ENCODE measurements at places on chromosomes 2 and 18. TPM values are rescaled to one million over a fixed set of nuclear protein-coding genes. Genes with fewer than 3 reads are reported as not detected.

DNA sequence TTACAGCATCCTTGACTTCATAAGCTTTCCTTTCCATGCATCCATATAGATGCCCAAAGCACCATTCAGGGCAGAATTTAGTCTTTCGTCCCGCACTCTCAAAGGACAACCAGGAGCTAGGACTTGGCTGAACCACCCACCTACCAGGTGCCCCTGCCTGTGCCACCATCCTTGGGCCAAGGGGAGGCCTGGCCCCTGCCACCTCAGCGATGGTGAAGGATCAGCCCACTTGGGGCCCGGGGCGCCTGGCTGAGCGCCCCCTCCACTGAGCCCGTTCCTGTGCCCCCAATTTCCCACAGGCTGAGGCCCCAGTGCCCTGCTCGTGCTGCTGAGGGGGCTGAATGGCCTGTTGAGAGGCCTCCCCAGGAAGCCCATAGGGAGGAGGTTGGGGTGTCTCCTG is 33.3 kb upstream of the ALPP start:
- DNase-seq, result no peak

DNA sequence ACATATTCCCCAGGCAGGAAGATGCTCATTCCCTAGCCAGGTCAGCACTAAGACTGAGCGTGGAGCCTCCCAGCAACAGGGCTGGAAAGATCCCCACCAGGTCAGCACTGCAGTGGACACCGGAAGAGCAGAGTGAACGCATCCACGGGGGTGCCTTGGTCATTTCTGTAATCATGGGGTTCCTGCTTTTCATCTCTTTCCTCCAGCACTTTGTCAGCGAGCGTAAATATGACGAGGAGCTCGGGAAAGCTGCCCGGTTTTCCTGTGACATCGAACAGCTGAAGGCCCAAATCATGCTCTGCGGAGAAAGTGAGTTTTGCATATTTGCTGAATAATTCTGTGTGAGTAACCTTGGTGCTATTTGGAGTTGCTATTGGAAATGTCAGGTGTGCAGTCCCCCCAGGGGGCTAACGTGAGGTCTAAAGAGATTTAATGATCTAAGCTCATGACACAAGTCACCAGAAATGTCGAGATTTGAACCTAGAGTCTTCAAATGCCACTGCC is 40.1 kb downstream of the KCTD18 start:
- no peak for DNase-seq

- DNase-seq, result no peak
Observed at GRCh38 chr2:35454966-35455638, 900.5 kb upstream of the CRIM1 start.

GRCh38 chr2:8709611-8710010 is 27.8 kb downstream of the ID2 start:
- DNase-seq, result no peak

DNA sequence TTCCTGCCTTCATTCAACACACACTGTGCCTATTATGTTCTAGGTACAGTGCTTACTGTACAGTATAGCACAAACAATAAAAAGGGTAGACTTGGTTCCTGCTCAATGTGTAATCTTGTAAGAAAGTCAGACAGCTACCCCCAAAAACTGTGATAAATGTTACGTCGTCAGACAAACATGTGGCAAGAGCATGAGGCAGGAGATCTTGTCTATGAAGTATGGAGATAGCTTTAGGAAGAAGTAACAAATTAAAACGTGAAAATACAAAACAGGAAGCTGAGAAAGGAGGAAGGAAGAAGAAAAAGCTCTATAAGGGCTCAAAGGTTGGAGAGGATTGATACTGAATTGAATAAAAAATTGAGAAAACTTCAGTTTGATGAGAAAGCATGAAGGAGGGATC is 276.2 kb upstream of the HNRNPA3 start:
- DNase-seq, result no peak

DNA sequence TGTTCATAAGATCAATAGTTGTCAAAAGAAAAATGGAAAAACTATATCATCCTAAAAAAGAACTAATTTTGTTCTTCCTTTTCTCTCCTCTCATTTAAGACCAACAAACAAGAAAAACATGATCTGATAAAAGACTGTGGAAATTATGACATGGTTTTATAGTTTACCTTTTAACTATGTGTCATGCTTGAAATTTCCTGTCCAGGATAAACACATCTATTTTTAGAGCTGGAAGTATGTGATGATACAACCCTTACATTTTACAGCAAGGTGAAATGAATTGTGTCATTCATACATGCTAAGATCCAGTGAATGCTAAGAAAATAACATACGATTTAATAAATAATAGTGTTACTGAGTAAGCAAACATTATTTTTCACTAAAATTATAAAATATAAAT is 89.9 kb downstream of the GULP1 start:
- no peak for DNase-seq

DNA sequence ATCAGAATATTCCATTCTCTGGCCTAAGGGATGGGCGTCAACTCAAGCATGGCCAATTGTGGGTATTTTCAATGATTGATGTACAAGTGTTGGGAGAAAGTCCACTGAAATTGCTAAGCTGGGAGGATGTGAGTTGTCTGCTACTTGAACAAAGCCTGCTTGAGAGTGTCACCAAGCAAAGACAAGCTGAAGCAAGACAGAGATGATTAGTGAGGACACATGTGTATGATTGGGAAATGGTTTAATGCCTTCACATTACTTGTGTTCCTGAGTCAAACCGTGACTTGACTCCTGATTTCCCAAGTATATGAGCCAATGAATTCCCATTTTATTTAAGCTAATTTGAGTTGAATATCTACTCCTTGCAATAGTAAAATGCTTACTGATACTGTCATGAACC is 23.7 kb upstream of the NRP2 start:
- DNase-seq, result no peak

GRCh38 chr2:218332288-218332687 is 24.4 kb upstream of the CATIP start:
- no peak for DNase-seq

GRCh38 chr2:208375491-208376068 is 31.0 kb upstream of the PTH2R start:
- DNase-seq, result no peak

GRCh38 chr2:215535125-215535668 is 99.3 kb upstream of the FN1 start:
- no peak for DNase-seq

DNA sequence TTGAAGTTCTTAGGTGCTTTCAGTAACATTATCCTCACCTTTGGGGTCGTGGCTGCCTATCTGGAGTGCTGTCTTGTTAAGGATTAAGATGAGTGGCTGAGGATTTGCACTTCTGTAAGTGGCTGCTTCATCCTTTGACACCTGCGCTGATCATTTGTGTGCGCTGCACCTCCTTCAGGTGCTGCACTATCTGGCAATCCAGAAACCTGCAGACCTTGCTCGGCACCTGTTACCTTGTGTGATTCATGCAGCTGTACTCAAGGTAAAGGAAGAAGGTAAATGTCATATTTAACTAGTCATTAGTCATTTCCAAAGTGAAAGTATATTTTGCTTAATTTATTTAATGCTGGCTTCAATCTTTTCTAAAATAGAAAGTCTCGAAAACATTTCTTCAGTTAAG is 110.3 kb downstream of the RAB3GAP1 start:
- DNase-seq, result no peak

- DNase-seq, result no peak
Observed at GRCh38 chr2:137525641-137526190, 438.6 kb upstream of the HNMT start.

GRCh38 chr2:191571163-191571769 is 106.7 kb upstream of the NABP1 start:
- no peak for DNase-seq

- no peak for DNase-seq
Observed at GRCh38 chr2:6412533-6413091, 453.1 kb downstream of the CMPK2 start.

DNA sequence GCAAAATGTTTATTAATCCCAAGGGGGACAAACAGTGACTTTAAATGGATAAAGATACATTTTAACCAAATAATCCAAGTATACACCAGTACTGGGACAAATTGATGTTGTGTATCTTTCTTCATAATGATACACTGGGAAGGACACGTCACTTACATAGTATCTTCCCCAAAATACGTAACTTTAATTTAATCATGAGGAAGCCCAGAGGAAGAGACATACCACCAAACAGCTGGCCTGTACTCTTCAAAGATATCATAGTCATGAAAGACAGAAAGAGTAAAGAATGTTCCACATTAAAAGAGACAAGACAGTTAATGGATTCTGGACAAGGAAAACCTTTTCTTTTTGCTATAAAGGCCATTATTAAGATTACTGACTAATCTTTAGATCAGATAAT is 37.1 kb downstream of the AGFG1 start:
- no peak for DNase-seq

DNA sequence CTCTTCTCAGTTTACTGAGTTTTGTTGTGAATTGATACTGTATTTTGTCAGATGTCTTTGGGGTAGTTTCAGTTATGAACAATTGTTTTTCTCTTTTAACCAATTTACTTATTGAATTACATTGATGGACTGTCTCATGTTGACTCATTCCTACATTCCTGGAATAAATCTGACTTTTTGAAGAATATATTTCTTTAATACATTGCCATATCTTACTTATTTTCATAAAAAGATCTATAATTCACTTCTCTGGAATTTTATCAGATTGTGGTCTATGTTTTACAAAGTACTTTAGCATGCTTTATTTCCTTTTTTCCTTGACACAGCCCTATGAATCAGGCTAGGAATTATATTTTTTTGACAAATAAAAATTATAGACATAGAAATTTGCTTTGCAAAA is 268.3 kb downstream of the PLCL1 start:
- DNase-seq, result no peak

GRCh38 chr2:20224716-20225293 is at the start of gene SDC1:
Gene SDC1, minus strand, starts transcription at chr2:20225130. Its CDS starts 263 bp downstream, at chr2:20224867.
- peak; percentile 17 for DNase-seq

DNA sequence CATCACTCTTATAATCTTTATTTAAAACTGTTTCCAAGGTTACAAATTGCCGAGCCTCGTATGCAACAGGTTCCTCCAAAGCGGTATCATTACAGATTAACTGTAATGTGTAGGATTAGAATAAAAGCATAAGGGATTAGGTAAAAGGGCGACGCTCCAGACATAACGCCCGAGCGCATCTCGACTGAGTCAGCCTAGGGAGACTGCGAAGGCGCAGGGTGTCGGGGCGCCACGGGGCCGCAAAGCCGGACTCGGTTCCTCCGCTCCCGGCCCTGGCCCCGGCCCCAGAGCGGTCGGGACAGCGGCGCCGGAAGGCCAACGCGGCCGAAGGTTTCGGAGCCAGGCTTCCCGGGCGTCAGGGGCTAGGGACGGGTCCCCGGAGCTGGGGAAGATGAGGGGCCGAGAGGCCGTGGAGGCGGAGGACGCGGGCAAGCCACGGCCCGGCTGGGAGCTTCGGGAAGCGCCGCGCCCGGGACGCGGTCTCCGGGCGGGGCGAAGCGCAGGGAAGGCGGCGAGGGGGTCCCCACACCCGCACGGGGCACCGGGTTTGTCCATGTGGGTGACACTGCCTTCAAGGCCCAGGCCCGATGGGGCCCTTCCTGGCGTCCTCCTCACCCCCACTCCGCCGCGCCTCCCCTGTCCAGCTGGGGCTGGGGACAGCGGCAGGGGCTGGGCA is 12.9 kb upstream of the SIX3 start:
- DNase-seq, result no peak

The TMEM200C gene
- total RNA-seq, result 11.7 TPM

The ST6GAL2 gene
- total RNA-seq, result 139 TPM

Measured in cerebellum (tissue), 4 donors.